ENCODE measurements at places on chromosomes 6 and 20.

GRCh38 chr20:33252460-33252859, 16.7 kb downstream of the BPIFA1 start:
- no peak for DNase-seq

DNA sequence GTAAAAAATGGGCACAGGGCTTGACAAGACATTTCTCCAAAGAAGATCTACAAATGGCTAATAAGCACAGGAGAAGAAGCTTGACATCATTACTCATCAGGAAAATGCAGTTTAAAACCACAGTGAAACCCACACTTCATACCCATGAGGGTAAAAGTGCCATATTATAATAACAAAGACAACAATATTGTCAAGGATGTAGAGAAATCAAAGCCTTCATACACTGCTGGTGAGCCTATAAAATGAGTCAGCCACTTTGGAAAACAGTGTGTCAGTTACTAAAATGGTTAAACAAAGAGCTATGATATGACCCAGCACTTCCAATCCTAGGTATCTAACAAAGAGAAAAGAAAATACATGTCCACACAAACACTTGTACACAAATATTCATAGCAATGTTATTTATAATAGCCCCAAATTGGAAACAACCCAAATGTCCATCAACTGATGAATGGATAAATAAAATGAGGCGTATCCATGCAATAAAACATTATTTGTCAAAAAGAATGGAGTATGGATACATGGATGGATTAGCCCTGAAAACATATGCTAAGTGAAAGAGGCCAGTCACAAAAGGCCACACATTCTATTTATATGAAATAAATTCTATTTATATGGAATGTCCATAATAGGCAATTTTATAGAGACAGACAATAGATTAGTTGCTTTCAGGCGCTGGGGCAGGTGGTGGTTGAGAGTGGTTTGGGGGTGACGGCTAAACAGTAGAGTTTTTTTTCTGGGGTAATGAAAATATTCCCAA, 11.5 kb upstream of the IL20RA start:
- DNase-seq, result no peak

- DNase-seq, result no peak
Observed at GRCh38 chr20:35801865-35802264, 30.1 kb downstream of the PHF20 start.

DNA sequence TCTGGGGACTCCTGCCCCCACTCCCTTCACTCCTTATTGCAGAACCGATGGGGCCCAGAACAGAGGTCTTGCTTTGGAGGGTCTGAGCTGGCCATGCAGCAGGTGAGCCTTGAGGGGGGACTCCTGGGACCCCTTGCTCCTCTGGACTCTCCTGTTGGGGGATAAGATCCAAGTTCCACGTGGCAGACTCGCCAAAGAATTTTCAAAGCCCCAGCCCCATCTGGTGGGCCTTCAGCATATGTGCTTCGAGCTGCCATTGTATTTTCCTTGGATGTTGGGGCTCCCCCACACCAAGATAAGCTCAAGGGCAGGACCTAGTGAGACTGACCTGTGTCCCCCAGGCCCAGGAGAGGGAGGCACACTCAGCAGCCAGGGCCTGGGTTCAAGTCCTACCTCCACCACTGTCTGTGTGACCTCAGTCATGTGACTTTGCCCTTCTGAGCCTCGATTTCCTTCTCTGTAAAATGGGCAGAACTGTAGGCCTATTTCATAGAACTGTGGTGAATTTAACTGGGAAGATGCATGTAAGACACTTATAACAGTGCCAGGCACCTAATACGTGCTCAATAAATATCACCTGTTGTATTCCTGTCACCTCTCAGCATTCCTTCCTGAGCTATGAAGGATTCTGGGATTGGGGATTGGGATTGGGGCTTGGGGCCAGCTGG, 115.5 kb downstream of the VEGFA start:
- DNase-seq, result no peak

DNA sequence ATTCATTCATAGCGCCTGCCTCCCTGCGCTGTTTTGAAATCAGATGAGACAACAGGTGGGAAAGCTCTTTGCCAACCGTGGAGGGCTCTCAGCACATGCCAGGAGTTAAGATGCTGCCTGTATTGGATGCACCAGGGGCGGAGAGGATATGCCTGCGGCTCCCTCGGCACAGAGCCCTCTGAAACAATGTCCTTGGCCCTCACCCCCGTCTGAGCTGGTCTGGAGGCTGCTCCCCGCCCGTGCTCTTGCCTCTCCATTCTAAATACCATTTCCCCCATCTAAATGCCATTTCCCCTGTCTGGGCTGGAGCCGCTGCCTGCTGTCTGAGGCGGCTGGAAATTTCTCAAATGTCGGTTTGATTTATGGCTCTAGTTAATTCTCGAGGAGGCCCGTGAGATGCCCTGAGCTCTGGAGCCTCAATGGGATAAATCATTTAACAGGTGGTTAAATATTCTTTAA, 50.8 kb upstream of the MLN start:
- DNase-seq, result no peak

DNA sequence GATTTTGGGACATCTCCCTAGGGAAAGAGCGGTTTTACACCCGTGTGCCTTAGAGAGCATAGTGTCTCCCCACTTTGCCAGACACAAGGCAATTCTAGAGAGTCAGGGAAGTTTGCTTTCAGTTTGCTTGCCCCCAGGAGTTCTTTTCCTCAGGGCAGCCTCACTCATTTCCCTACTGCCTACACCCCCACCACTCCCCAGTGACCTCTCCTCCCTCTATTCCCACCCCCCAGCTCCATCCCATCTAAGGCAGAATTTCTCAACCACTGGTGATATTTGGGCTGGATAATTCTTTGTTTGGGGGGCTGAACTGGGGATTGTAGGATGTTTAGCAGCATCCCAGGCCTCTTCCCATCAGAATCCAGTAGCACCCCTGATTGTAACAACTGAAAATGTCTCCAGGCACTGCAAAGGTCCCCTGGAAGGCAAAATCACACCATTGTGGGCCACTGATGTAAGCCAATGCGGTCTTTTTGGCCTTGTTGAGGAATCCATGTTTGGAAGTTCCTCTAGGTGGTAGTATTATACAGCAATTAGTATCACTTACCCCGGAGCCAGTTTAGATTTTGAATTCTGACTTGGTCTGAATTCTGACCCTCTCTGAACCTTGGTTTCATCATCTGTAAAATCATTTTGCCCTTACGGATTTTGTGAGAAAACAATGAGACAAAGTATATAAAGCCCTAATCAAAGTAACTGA, 1.3 kb downstream of the EPPIN start:
- no peak for DNase-seq

- no peak for DNase-seq
Observed at GRCh38 chr6:98532004-98532403, 302.4 kb upstream of the POU3F2 start.

DNA sequence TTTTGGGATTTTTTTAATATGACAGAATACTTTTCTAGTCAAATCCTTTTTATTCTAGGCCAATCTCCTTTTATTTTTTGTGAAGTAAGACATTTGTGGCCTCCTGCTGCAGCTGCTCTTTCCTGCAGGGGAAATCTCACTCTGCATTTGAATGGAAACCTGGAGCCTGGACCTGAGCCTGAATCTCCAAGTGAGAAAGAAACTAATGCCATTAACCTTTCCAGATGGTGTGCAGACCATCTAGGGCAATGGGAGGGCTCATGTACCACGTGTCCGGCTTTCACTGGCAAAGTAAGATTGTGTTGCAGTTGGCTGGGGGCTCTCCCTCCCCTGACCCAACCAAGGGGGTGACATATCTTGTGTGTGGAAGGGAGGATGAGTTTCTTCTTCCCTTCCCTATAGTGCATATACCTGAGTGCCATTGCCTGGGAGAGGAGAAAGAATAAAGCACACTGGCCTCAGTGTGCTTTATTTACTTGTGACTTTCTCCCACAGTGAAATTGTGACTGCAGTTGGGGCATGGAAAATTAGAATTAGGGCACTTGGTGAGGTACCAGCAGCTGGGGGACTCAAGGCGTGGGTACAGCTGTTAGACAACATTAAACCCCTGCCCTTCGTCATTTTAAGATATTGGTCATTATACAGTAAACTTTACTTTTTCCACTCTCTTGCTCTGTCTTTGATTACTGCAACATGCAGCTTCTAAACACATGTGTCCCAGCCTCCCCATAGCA, 159.8 kb upstream of the RIN2 start:
- no peak for DNase-seq

DNA sequence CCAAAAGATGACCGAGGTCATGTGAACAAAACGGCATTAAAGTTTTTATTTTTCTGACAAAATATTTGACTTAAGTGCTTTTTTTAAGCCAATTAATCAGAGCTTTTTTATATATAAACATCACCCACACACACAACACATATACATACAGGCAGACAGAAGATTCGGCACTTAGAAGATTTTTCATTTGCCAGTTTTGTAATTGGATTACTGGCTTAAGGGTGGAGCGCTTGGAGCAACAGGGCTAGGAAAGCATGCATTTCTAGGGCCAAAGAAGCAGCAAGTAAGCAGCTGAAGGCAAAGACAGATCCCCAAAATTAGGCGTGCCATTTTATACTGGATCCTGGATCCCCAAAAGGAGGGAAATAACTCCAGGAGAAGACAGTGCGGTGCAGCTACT, 30.3 kb downstream of the SAMD5 start:
- no peak for DNase-seq

DNA sequence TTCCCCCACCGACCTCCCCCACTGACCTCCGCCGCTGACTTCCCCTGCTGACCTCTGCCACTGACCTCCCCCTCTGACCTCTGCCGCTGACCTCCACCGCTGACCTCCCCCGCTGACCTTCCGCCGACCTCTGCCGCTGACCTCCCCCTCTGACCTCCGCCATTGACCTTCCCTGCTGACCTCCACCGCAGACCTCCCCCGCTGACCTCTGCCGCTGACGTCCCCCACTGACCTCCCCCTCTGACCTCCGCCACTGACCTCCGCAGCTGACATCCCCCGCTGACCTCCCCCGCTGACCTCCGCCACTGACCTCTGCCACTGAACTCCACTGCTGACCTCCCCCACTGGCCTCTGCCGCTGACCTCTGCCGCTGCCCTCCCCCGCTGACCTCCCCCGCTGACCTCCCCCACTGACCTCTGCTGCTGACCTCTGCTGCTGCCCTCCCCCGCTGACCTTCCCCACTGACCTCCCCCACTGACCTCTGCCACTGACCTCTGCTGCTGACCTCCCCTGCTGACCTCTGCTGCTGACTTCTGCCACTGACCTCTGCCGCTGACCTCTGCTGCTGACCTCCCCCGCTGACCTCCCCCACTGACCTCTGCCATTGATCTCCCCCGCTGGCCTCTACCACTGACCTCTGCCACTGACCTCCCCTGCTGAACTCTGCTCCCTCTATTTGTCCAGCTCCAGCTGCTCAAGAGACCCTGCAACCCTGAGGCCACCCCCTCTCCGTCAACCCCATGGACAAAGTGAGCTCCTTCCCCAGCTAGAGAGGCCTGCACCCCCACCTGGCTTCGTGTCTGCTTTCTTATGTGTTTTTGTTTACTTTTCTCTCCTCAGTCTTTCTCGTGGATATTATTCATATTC, 91.4 kb upstream of the AFDN start:
- no peak for DNase-seq

DNA sequence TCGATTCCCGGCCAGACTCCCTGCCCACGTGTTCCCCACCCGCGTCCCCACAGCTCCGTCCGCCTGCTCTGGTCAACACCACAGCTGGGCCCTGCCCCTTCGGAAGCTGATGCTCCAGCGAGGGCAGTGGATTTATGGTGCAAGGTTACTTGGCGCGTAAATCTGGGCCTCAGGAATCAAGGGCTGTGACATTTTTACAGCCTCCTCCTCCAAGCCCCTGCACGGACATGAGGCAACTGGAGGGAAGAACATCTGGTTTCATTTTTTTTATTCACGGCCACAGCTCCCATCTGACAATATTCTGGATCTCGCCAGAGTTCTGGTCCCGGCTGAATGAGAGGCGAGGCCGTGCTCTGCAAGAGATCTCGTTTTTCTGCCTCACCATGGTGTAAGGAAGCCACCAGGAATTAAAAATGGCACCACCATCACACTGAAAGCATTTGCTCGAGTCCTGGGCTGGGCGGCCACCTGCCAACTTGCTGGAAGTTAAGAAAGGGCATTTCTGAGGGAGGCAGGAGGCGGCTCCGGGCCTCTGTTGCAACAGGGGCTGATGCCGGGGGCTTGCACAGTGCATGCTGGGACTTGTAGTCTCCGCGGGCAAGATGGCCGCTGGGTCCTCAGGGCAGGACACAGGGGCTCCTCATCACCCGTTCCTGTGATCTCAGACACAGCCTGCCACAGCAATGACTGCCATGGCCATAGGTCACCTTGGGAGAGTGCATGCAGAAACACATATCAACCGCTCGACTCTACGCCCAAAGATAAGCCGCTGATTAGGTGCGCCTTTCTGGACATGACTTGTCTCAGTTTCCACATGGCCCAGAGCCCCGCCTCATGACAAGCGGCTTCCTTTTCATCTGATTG, 148.5 kb downstream of the LY86 start:
- no peak for DNase-seq
